ENCODE measurements at places on chromosomes 2 and 18.
A peak's percentile ranks its signal among the peaks of the same experiment; 100 is the strongest.

- no peak for DNase-seq
These were observed 9.0 kb upstream of the ARHGEF4 start for GRCh38 chr2:130827502-130828251.

DNA sequence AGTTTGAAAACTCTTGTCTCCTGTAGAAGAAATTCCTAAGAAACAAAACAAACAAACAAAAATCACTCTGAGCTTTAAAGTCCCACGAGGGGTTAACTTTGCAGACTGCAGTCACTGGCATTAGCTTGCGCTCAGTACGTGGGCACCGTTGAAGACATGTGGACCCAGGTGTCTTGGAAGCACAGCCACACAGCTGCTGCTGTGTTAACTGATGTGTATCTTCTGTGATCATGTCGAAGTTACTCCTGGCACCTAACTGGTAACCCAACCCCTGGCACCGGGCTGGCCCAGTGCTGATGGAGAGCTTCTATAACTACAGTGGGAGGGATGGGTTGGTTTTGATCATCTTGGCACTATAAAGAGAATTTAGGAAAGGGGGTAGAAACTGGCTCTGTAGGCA is 51.6 kb upstream of the FHL2 start:
- peak; percentile 89 for DNase-seq

DNA sequence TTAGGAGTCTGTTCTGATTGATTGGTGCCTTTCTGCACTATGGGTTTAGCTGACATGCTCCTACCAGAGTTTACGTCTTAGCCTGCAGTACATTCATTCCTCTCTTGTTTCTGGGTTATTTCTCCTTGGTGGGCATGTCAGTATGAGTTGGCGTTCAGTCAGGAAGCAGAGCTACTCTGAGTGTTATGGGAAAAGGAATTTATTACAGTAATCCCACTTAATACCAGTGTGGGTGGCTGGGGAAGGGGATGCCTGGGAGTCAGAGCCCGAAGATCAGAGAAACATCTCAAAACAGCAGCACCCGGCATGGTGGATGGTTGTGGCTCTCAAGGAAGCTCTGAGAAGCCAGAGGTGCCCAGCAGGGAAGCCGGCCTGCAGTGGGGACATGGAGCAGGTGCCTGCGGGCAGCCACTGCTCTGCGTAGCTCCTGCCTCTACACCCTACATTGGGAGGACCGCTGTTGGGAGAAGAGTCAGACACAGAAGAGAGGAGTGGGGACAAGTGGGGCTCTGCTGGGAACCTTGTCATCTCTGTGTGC is 48.9 kb downstream of the RAB31 start:
- no peak for DNase-seq

DNA sequence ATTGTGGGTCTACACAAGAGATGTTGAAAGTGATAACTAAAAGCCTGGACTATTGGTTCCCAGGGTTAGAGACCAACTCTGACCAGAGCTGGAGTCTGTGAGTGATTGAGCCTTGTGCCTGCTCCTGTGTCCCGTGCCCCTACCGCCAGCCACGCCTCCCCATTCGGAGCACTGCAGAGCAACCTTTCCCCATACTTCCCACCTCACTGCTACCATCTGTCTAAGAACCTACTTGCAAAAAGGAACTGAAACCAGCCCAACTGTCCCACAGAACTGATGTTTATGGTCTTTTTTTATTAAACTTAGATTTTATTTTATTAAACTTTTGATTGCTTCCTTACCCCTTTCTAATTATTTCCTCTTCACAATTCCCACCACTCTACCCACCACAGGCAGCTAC is 300.3 kb upstream of the MGAT5 start:
- no peak for DNase-seq

DNA sequence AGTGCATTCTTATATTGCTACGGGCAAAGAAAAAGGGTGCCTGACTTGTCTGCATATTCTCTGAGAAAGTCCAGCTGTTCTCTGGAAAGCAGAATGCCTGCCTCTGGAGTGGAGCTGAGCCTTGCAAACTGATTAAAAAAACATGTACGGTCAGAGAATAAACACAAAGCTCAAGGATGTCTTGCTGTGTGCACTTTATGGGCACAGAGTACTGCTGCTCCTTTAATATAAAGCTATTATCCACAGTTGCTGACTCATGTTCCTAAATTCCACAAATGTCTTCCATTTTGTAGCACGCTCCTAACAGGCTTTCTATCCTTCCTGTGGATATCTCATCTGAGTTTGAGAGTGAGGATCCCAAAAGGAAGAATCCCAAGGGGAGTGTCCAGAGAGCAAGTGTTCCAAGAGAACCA is 229.0 kb downstream of the MREG start:
- DNase-seq: no peak

- DNase-seq: peak; percentile 48
These were observed 111.4 kb downstream of the FTCDNL1 start for GRCh38 chr2:199739413-199740110.

DNA sequence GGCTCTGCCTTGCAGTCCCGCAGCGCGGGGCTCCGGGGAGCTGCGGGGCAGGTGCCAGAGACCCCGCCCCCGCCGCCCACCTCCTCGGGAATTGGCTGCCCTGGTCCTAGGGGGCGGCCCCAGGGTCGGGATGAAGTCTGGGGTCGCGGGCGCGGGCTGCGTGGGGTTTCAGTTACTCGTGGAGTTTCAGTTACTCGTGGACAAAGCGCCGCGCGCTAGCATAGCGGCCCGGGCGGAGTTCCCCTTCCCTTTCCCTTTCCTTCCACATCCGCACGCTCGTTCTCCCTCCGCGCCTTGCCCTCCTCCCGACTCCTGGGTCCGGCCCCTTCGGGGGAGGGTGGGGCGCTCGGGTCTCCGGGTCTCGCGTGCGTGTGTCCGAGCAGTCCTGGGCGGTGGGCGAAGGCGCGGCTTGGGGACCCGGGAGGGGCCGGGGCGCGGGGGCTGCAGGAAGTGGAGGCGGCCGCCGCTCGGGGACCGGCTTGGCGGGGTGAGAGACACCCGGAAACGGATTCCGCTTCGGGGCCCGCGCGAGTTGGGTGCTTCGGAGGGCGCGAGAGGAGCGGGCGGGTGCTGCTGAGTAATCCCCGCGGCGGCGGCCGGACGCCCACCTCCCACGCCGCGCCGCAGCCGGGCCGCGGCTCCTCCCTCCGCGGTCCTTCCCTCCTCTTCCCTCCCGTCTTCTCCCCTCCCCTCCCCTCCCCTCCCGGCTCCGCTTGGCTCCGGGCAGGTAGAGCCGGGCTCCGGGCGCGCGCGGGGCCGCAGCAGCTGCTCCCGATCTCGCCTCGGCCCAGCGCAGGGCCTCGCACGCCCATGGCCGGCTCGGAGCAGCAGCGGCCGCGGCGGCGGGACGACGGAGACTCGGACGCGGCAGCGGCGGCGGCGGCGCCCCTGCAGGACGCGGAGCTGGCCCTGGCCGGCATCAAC is at the start of gene TTC39C:
Gene TTC39C, plus strand, starts transcription at position 693 of the 924 bp plus-strand sequence. Its CDS starts 118 bp downstream, at position 811.
- peak; percentile 75 for DNase-seq

- no peak for DNase-seq
These were observed 13.7 kb downstream of the PDCD1 start for GRCh38 chr2:241844831-241845578.

DNA sequence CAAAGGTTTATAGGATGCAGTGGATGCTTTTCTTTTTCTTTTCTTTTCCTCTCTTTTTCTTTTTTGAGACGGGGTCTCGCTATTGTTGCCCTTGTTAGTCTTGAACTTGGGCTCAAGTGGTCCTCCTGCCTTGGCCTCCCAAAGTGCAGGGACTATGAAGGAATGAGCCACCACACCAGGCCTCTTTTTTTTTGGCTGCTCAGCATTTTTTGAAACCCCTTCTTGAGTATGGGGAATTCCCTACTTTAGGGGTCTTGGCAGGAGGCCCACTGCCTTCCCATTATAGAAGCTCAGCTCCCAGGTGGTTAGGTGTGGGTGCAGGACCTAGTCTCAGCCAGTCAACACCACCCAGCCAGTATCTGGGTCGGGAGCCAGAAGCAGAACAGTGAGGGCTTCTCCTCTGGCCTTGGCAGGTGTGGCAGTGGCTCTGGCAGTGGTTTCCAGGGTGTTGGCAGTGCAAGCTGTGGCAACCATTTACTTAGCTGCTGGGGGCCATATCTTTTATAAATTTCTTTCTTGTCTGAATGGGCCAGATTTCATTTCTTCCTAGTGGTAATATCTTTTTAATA is 51.4 kb upstream of the ACYP2 start:
- DNase-seq: no peak

- no peak for DNase-seq
These were observed 737.1 kb downstream of the TDRD15 start for GRCh38 chr2:21860907-21861306.

DNA sequence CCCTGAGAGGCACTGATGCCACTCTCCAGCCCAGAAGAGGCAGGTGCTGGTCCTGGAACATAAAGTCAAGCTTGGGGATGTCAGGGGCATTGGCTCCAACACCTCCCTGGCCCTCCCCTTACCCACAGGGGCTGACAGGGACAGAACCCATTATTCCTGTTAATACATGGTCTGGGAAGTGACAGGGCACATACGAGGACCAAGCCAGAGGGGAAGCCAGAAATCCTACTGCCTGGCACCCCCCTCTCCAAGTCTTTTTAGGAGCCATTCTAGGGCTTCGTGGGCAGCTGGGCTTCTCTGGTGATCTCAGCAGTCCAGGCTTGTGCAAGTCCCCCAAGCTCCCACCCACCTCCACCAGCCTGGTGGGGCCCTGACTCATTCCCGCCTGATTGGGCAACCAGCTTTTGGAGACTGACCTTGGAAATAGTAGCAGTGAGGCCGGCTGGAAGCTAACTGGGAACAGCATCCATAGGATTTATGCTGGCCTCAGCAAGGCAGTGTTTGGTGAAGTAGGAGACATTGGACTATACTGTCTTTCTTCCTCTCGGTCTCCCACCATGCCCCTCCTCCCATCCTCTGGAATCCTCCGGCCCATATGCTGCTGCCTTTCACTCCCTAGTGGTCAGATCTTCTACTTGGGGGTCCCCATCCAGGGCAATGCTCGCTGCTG is 86.4 kb upstream of the HK2 start:
- no peak for DNase-seq

DNA sequence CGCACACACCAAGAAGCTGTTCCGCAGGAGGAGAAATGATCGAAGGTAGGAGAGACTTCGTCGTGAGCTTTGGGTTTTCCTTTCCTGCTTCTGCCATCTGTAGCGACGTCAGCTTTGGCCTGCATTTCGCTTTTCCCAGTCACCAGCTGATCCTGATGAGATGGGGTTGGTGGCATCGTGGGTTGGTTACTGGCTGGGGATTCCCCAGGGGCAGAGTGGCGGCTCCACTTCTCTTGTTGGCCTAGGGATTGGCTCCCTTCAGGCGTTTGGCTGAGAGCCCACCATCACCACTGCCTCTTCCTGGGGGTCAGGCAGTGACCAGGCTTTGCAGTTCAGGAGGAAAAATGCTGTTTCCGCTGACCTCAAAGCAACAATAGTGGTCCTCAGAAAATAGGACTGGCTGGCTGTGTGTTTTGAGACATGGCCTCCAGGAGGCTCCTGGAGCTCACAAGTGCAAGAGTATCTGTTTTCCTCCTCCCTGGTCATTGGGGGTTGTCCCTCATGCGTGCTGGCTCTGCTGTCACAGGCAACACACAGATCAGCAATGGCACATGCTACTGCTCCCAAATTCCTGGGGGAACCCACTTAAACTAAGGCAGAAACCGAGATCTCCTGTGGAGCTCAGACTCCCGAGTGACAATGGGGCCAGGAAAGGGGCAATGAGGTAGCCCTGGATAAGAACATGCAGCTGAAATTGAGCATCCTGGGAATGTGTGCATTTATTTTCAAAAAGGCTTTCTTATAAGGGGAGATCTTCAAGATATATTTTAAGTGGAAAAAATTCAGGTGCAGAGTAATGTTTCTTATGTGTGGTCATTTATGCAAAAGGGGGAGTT is 173.0 kb downstream of the CTIF start:
- DNase-seq: peak; percentile 43

- DNase-seq: no peak
These were observed 79.4 kb downstream of the XRCC5 start for GRCh38 chr2:216188559-216188850.

- no peak for DNase-seq
These were observed 1272.2 kb upstream of the ACVR2A start for GRCh38 chr2:146572598-146572997.

DNA sequence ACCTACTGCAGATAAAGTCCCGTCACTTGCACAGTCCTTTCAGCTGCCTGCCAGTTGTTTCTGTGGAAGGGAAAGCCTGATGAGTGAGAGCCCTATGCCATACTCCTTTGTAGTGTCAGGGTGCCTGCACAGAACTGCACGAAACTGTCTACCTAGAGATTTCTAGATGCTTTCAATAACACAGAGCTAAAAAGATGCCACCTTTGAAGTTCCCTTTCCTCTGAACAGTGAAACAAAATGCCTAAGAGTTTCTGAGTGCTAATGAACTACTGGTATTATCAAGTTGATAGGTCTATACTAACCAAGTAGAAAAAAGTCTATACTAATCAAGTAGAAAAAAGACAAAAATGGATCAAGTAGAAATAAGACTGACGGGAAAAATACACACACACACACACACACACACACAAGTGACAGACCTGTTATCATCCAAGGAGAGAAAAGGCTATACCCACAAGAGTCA is 79.0 kb downstream of the TLK1 start:
- DNase-seq: no peak
